ENCODE measurements at places on chromosomes 3 and 15. TPM values are rescaled to one million over a fixed set of nuclear protein-coding genes. Genes with fewer than 3 reads are reported as not detected.

DNA sequence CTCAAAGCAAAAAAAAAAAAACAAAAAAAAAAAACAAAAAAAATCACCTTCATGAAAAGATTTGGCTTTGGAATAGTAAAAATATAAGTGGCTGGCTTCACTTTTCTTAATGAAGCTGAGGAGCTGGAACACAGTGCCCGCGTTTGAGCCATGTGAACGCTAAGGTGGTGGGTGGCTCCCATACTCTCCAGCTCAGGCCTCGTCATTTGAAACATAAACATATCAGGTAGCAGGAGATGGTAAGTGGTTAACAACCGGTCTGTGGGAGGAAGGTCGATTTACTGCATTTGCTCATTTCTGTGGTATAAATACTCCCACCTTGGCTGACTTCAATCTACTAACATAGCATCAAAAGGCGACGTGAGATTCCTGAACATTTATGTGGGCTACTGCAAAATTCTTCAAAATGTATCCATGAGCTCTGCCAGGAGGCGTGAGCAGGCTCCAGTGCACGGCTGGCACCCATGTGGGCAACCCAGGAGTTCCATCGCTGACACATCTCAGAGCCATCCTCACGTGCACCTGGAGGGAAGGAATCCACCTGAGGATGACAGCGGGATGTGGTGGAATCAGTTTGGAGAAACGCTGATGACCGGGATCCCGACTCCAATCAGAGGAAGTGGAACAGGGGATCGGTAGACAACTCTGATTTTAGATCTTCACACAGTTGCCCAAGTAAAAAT is 157.6 kb downstream of the ATP10A start:
- no peak for DNase-seq

GRCh38 chr3:175457301-175457700 is 598.2 kb downstream of the NAALADL2 start:
- no peak for DNase-seq

GRCh38 chr3:141476033-141476432 is 10.8 kb upstream of the RASA2 start:
- DNase-seq = peak; percentile 73

GRCh38 chr3:9239680-9240079 is 9.8 kb downstream of the SRGAP3 start:
- no peak for DNase-seq

DNA sequence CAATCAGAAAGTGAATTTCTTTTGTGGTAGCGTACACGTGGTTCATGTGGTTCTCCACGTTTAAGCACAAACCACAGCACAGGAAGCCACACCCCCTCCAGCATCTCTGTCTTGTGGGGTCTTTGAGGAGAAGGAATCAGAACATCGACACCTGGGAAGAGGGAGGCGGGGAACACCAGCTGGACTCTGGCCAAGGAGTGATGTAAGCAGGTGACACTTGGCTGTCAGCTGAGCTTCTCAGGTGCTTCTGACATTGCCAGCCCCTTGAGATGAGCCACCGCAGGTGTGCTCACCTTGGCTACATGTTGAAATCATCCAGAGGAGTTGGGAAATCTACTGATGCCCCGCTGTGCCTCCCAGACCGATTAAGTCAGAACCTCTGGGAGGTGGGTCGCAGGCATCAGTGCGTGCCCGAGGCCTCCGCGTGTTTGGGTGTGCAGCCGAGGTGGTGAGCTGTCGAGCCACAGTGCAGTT is 85.0 kb downstream of the FAM81A start:
- DNase-seq = peak; percentile 78

DNA sequence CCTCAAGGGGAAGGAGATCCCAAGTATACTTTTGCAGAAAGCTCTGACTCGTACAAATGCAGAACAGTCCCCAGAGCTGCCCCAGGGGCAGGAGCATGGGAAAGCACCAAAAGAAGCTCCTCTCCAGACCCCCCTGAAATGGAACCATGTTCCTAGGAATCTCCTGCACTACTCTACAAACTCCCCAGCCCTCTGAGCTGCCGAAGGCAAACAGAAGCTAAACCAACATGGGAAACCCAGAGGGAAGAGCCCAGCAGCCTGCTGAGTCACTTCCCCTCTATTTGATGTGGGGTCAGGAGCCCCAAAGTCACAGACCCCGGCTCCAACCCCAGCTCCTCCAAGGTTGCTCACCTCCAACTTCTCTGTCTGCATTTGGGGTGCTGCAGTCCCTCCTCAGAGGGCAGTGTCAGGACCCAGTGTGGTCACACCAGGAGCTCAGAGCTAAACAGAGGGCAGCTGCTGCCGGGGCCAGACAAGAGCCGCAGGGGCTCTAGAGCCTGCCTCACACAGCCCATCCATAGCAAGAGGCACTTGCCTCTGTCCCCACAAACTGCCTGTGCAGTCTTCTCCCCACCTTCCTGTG is 3.8 kb upstream of the PLXNA1 start:
- DNase-seq = no peak

DNA sequence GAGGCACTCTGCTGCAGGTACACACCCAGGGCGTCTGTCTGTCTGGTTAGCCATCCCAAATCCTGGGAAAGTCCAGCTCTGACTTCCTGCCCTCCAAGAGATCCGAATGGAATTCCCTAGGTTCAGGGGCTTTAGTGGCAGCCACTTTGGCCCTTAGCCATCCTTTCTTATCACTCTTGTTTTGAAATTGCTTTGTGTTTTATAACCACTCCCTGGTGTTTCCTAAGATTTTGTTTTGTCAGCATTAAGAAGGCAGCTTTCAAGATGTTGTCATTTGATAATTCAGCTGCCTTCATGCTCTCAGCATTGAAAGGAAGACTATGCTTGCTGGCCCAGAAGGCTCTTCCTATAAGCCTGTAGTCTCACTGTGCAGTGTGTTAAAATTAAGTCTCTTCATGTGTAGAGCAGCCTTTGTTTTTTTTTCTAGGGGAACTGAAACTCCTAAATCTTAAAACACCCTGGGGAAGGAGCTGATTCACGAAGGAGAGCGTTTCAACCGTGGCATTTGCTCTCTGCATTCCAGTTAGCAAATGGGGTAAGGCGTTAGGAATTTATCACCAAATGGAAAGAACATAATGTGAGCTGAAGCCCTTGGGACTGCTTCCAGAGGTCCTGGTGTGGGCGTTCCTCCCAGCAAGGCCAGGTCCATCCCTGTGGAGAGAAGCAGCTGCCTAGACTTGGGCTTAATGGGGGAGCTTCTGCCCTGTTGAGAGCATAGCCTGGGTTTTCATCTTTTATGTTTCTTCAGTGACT is 14.2 kb upstream of the CLEC3B start:
- no peak for DNase-seq

GRCh38 chr15:65791335-65792137 is 557 bp downstream of the DENND4A start:
- peak; percentile 86 for DNase-seq

DNA sequence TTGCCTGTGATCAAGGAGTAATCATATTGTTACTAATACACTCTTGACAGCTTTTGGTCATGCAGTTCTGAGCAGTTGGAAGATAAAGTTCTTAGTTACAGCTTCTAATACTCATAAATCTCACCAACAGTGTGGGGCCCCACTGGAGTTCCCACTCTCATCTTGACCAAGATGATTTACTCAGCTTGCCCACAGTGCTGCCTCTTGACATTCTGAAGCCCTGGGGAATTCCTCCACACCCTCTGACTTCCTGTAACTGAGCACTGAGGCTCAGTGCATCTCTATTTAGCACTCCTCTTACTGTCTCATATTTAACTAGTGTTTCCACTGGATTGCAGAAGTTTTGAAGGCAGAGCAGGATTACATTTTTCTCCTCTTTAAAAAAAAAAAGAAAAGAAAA is 1.9 kb upstream of the ARL6IP5 start:
- peak; percentile 90 for DNase-seq

- peak; percentile 62 for DNase-seq
Measured at GRCh38 chr3:71494212-71494611, 89.3 kb downstream of the FOXP1 start.

GRCh38 chr3:98460220-98460619 is 2.8 kb upstream of the OR5K1 start:
- no peak for DNase-seq

- no peak for DNase-seq
Measured at GRCh38 chr15:47778263-47778770, 61.0 kb downstream of the SEMA6D start.

DNA sequence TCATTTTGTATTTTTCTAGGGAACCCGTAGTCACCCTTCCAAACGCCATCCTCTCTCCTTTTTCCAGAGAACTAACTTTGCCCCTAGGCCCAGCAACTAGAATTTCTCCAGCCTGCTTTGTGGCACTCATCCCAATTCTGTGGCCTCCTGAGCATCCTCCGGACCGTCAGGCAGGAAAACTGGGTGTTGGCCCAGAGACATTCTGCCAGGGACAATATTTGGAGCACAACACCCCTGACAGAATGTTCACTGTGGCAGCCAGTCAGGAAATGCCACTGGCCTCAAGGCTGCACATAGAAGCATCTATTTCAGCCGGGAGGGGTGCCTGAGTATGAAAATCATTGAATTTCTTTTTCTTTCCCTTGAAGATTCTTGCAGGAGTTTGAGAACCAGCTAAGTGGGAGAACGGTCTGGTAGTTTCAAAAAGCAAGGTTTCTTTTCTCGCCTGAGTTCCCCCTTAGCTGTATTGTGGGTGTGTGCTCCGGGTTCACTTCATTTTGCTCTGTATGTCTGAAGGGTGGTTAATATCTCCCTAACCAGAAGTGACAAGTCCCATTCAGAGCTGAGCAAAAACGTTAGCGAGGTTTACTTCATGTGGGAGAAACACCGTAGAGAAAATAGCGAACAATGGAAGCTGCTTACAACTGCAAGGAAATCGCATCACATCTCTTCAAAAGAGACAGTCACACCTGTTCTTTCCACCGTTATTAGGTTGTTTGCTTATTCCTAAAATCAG is 108.1 kb upstream of the TPM1 start:
- no peak for DNase-seq

DNA sequence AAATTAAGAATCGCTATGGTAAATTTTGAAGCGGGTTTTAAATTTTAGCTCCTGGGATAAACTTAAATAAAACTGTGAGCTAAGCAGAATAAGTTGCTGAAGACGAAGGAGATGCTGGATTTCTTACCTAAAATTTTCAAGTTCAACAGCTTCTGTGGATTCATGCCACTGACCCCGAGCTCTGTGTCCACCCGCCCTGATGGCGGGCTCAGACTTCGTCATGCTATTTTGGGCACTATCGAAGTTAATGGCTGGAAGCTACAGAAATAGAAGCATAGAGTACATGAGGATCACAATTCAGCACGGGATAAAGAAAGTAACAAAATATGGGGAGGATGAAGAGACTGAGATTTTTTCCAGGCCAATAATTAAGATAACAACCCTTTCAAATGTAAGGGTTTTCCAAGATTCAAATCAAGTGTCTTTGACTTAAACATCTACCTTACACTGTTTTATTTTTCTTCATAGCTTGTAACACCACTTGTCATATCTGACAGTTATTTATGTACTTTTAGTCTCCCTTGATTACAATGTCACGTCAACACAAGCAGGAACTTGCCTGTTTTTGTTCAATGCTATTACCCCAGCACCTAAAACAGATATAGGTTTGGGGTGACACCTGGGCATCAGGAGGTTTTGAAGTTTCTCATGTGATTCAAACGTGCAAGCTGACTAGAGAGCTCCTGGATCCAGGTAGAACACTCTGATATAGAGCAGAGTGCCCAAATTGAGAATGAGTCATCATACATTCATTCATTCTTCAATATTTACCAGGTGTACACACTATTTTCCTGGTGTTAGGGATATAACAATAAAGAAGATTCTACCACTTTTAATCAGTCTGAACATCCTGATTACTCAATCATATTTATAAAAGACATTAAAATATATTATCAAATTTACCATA is 23.0 kb downstream of the NEK10 start:
- no peak for DNase-seq

- no peak for DNase-seq
Measured at GRCh38 chr3:9098716-9099675, 135.7 kb upstream of the RAD18 start.

CYP1A2 gene
- total RNA-seq = not detected

AHSG gene
- not detected for total RNA-seq

TMCC1 gene
- total RNA-seq = 21.0 TPM

ZPLD1 gene
- not detected for total RNA-seq

Measured in activated CD4-positive, alpha-beta T cell treated with anti-CD3 and anti-CD28 coated beads, Interleukin-2, amount 10 ng/mL, durations not matched to agents 24 days and 14 days (primary cell).